ENCODE measurements at places on chromosomes 5 and 9. TPM values are rescaled to one million over a fixed set of nuclear protein-coding genes. Genes with fewer than 3 reads are reported as not detected.
A peak's percentile ranks its signal among the peaks of the same experiment; 100 is the strongest.

Gene RNF224
- total RNA-seq = not detected

DNA sequence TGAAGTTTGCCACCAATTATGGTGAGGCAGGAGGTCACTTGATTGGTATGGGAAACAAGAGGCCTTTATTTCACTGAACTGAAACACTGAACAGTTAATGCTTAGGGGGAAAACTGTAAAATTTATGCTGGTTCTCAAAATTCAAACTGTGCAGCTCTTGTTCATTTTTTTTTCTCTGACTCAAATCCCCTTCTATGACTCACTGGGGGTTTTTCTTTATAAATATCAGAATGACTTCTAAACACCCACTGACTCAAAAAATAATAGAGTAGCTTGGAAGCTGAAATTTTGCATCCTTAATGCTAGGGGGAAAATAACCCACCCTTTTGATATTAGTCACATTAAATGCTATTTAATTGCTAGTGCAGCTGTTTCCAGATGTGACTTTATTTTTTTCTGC, 24.1 kb upstream of the OTP start:
- no peak for DNase-seq

GRCh38 chr5:136802383-136802782, 437.0 kb upstream of the TRPC7 start:
- peak; percentile 37 for DNase-seq

Gene IL33
- total RNA-seq = 127 TPM

- no peak for DNase-seq
Measured at GRCh38 chr9:101437806-101438232, 2.2 kb upstream of the ALDOB start.

Gene PCDHGB2
- total RNA-seq = 3.2 TPM

- DNase-seq = no peak
Measured at GRCh38 chr9:124794902-124795491, 18.1 kb downstream of the OLFML2A start.

DNA sequence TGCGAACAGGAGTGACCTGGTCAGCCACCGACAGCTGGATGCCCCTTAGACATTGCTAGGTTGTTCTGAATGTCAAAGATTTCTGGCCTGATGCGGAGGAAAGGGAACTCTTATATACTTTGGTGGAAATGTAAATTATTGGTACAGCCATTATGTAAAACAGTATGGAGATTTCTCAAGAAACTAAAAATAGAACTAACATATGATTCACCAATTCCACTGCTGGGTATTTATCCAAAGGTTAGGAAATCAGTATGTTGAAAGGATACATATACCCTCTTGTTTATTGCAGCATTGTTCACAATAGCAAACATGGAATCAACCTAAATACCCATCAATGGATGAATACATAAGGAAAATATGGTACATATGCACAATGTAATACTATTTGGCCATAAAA, 31.8 kb downstream of the DMRT3 start:
- no peak for DNase-seq

Gene DRD1
- not detected for total RNA-seq

DNA sequence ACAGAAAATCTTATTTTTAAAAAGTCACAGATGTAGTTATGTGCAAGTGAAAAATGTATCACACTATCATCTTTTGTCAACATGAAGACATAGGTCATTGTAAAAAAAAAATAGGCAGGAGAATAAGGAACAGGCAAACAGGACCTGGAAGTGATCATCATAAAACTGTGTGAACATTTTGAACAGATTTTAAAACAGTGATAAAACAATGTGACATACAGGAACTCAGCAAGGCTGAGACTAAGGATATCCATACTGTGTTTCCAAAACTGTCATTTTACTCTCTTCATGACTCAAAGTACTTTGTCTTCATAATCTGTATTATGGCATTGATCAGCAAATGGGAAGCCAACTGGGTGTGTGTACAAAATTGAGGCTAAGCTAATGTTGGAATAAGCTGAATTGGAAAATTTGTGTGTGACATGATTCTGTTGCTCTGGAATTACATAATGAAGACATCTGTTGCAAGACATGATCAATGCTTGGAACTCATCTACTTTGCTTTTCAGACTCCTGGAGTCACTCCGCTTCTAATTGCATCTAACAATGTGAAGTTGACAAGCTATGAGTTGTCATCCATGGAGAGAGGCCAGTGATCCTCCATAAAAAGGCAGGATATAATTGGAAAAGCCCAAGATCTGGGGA, 978.7 kb upstream of the NUDT12 start:
- DNase-seq = no peak

GRCh38 chr5:109743770-109744212, 54.1 kb downstream of the MAN2A1 start:
- DNase-seq = no peak

DNA sequence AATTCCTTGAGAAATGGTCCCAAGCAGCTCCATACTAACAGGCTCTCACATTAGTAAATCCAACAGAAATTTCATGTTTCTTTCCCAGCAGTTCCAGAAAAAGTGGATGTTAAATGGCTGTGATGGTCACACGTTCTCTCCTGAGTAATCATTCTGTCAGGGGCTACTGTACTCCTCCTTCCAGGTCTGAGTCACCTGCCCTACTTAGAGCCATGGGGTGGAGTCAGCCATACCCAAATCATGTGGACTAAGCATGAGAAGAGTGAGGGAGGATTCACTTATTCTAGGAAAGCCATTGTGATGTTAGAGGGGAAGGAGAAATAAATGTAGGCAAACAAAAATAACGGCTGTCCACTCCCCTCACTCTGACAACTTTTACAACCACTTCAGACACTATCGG, 547.2 kb downstream of the CSNK1G3 start:
- DNase-seq = no peak

Gene ARL14EPL
- not detected for total RNA-seq

DNA sequence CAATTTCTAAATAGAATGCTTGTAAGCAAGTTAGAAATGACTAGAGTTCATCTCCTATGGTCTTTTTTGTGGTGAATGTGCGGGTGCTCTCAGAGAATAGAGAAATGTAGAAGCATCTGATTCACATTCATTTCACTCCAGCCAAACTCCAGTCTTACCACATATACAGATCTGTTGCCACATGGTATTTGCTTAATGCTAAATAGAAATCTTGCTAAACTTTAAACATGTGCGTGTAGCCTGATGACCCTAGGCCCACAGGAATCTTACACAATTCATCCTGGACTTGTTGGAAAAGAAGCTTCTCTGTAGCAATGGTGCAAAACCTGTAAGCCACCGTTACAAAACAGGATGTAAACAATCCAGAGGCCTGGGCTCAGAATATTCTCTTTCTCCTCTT, 135.2 kb downstream of the PCSK1 start:
- no peak for DNase-seq

- no peak for DNase-seq
Measured at GRCh38 chr5:74640954-74641734, 616 bp upstream of the ENC1 start.

Gene PCDHA4
- total RNA-seq = 0.50 TPM

Gene CCDC69
- 282 TPM for total RNA-seq

Gene RETREG1
- 13.0 TPM for total RNA-seq

DNA sequence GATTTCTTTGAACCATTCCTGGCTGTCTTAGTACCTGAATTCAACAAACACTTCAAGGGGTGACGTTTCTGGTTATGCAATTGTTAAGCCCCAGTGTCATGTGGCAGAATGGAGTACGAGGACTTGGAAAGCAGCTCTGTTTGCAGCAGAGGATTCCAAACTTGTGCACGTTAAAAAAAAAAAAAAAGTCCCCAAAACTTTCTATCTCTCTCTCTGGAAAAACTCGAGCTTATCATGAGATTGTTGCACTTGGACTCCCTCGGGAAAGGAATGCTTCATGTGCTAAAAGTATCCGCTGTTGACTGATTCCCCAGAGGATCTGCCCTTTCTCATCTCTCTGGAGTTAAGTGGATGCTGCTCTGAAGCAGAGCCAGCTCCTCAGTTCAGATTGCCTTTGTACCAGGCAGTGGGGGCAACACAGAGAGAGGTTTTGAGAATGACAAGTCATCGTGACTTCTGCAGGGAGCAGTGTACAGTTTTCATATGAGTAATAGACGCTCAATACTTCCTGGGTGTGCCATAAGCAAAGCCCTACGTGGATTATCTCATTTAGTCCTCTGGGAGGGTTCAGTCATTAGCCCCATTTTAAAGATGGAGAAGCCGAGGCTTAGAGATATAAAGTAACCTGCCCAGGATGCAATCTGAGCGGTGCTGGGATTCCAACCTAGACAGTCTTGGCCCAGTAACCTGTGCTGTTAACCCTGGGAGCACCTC, 28.1 kb downstream of the TMOD1 start:
- DNase-seq = no peak

- DNase-seq = no peak
Measured at GRCh38 chr5:80192507-80193241, 63.2 kb downstream of the SERINC5 start.

Gene COL5A1
- total RNA-seq = 89.5 TPM

DNA sequence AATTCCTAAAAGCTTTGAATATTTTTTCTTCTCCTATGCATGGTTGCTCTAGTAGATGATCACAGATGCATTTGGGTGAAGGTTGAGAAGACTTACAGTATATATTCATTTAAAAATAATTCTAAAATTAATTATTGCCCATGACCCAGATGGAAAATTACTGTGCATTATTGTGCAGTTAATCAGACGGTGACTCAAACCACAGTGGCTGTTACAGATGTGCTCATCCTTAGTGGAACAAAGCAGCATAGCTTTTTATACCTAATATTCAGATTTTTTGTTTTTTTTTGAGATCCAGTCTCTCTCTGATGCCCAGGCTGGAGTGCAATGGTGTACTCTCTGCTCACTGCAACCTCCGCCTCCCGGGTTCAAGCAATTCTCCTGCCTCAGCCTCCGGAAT, 10.7 kb downstream of the OR2V1 start:
- no peak for DNase-seq

Gene TSSK1B
- total RNA-seq = not detected

DNA sequence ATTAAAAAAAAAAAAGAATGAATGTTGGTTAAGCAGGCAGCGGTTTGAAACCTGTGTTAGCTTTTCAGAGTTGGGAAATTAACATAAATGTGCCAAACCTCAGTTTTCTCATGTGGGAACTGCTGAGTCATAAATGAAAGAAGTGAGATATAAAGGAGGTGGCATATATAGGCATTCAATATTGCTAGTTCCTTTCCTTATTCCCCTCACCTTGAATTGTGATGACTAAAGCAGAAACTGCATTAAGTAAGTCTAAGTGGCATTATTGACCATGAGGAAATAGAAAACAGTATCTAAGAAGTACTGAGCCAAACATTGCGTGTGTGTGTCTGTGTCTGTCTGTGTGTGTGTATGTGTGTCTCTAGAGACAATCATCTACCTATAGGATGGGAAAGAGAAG, 691.2 kb downstream of the TLR4 start:
- no peak for DNase-seq

Gene PCDHGA3
- 1.7 TPM for total RNA-seq

GRCh38 chr5:80782626-80783025, 127.8 kb upstream of the DHFR start:
- no peak for DNase-seq

GRCh38 chr9:134306636-134307600, 19.3 kb upstream of the RXRA start:
- no peak for DNase-seq

Gene AOPEP
- 402 TPM for total RNA-seq

- DNase-seq = no peak
Measured at GRCh38 chr5:150599917-150600511, 40.4 kb upstream of the SYNPO start.

Gene SHC3
- total RNA-seq = 2.8 TPM

GRCh38 chr9:122141671-122142070, 17.9 kb downstream of the NDUFA8 start:
- no peak for DNase-seq

DNA sequence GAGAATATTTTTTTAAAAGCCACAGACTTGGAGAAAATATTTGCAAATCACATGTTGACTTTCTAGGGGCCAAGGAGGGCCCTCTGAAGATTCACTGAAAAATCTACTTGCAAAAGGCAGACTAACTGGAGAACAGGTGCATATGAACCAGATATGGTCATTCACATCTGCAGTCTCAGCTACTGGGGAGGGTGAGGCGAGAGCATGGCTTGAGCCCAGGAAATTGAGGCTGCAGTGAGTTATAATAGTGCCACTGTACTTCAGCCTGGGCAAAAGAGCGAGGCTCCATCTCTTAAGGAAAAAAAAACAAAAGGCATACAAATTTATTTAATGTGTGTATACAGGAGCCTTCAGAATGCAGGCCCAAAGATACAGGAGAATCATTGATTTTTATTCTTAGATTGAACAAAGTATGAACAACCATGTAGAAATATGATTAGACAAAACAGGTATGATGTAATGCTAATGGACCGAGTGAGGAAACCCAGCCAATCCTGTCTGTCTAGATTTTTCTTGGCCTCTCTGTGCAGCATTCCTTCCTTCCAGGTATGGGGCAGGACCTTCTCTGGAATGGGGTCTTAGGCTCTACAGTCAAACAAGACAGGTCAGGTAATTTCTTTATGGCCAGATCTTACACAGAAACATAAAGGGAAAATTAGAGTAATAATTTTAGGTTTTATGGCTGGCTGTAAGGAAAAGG, 15.3 kb upstream of the SLC27A6 start:
- DNase-seq = no peak

Gene PALM2AKAP2
- 8.1 TPM for total RNA-seq

DNA sequence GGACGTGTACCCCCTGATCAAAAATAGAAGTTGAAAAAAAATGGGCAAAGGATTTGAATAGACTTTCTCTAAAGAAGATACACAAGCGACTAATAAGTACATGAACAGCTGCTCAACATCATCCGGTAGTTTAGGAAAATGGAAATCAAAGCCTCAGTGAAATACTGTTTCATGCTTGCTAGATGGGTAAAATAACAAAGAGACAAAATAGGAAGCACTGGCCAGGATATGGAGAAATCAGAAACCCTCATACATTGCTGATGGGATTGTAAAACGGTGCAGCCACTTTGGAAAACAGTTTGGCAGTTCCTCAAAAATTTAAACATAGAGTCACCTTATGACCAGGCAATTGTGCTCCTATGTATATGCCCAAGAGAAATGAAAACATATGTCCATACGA, 65.0 kb upstream of the SUB1 start:
- DNase-seq = no peak

Gene PCDHGC5
- total RNA-seq = 0.71 TPM

Gene CEP78
- 12.9 TPM for total RNA-seq

DNA sequence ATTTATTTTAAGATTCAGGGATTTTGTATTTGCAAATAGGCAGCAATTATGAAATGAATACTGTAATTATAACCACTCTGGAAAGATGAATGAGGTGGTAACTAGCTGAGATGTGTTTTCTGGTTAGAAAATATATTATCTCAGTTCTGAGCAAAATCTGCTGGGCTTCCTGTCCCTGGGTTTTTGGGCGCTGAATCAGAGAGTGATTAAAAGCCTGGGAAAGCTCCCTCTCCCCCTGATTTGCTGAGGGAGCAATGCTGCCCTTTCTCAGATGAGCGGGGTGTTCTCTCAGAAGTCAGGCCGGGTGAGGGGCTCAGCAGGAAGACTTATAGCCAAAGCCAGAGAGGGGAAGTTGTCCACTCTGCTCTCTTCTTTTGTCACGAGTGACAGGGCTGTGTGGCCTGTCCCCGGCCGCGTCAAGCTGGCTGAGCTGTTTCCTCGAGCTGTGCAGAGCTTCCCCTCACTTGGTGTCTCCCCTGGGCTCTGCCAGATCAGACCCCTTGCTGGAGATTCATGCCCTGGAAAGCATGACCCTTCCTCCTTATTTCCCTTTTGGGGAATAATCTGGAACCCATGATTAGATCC, 39.8 kb upstream of the PITX1 start:
- no peak for DNase-seq

- no peak for DNase-seq
Measured at GRCh38 chr9:35569206-35569605, 35.9 kb upstream of the TESK1 start.

Gene ASPN
- 21.6 TPM for total RNA-seq

Gene ECSCR
- total RNA-seq = 38.8 TPM

GRCh38 chr5:36060420-36060887, 6.2 kb downstream of the UGT3A2 start:
- DNase-seq = no peak

Measured in esophagus muscularis mucosa (tissue), 4 donors.